B cell (primary cell): ENCODE measurements at places on chromosomes 12 and 14.

DNA sequence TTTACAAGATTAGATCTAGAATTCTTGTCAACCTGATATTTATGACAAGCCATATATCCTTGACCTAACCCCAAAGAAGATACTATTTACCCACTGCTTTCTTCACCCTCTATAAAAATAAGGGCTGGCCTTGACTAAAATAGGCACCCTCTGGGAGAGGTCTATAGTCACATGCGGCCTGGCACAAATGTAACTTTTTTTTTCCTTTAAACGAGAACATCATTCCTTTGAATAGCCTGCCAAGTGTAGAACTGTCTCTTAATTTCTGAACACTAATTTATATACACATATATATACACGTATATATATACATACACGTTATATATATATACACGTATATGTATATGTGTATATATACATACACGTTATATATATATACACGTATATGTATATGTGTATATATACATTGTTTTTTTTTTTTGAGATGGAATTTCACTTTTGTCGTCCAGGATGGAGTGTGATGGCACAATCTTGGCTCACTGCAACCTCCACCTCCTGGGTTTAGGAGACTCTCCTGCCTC lies 18.6 kb downstream of the PPTC7 start:
- DNase-seq, result no peak

- no peak for DNase-seq
Measured at GRCh38 chr12:108016022-108016564, 113.0 kb upstream of the WSCD2 start.

DNA sequence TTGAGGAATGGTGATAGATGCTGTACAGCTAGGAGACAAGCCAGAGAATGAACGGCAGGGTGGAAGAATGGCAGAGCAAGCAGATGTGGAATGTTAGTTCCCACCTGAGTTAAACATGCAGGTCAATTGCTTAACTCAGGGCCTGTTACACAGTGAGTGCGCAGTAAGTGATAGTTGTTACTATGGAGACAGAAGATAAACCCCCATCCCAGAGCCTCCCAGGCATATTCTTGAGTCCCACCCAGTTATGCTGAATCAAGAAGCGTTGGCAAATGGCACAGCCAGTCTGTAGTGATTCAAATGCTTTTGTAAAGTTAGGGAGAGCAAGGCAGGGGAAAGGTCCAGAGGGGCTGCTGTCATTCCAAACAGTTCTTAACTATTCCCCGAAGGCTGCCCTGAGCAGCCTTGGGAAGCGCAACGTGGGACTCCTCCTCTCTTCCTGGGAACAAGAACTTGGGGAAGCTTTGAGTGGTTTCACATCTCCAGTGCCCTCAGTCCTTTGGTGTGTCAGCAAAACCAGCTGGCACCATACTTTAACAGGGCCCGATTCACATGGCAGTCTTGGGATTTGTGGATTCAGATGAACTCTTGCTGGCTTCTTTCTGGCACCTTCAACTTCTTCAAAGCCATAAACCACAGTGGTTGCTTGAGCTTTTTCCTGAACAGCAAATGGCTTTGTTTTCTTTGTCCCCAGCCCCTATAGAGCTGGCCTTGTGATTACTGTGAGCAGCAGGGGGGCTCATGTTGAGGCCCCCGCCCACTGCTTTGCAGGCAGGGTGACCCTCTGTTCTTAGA lies 66.4 kb downstream of the PPM1A start:
- no peak for DNase-seq

- no peak for DNase-seq
Measured at GRCh38 chr14:103071544-103072251, 12.3 kb upstream of the LBHD2 start.

DNA sequence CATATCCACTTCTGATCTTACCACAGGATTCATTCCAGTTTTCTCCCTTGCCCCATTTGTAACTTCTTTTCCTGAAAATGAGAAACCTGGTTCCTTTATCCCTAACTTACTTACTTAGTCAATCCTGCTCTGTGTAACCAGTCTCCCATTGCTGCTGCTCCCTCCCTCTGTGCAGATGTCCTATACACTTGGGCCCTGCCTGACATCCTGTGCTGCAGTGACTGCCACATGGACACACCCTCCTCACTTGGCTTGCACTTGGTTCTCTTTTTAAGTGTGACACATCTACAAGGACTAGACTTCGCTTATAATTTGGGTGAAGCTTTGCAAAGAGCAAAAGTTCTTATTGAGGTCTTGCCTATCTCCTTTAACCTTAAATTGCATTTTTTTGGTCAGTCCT lies 51.4 kb downstream of the FGD4 start:
- DNase-seq, result no peak

DNA sequence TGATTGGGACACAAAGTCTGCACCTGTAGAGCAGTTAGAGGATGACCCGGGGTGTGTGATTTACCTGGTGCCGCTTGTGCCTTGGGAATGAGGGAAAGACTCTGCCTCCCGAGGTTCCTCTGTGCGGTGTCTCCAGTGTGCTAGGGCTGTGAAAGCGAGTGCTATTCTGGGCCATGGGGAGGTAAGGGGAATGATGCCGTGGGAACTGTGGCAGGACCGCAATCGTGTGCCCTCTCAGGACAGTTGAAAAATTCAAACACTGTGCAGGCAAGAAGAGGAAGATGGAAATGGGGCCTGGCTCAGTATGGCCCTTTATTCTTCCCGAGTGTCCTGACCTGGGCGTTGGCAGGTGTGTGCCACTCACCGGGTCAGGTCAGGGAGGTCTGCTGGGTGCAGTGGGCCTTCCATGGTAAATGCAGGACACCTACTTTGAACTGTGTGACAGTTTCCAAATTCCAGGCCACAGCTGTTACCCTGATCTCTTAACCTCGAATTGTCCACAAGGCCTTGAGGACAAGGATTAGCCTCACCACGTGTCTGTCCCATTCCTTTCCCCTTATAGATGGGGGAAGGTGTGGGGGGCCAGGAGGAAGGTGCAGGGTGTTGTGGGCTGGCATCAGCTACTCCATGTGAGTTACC lies 1.4 kb downstream of the SIVA1 start:
- DNase-seq, result no peak

GRCh38 chr14:24271834-24272263 lies 452 bp upstream of the RABGGTA start:
- DNase-seq, result no peak

- no peak for DNase-seq
Measured at GRCh38 chr12:131051155-131051473, 97.4 kb downstream of the ADGRD1 start.

DNA sequence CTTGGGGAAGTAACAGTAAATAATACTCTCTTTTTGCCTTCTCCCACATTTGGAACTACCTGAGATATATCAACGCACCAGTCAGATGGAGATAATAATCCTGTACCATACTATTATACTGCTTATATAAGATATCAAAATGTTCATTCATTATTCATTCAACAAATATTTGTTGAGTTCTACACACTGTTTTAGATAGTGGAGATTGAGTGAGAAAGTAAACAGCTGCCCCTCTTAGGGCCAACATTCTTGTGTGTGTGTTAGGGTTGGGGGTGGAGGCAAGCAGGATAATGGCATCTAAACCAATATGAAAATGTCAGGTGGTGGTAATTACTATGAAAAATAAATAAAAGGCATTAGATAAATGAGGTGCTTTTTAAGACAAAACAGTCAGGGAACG lies 14.0 kb downstream of the MIS18BP1 start:
- no peak for DNase-seq

DNA sequence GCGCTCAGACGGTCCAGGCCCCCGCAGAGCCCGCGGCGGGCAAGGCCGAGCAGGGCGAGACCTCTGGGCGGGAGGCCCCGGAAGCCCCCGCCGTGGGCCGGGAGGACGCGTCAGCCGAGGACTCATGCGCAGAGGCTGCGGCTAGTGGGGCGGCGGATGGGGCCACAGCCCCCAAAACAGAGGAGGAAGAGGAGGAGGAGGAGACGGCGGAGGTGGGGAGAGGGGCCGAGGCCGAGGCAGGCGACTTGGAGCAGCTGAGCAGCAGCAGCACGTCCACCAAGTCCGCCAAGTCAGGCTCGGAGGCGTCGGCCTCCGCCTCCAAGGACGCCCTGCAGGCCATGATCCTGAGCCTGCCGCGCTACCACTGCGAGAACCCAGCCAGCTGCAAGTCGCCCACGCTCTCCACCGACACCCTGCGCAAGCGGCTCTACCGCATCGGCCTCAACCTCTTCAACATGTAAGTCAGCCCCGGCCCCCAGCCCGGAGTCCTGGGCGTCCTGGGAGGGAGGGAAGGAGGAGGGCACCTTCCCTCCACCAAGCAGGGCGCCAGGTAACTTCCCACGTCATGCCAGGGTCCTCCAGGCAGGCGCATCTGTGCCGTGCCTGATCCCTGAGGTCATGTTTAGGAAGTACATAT lies 72.4 kb downstream of the IQSEC3 start:
- DNase-seq, result no peak

GRCh38 chr12:41966001-41966400 lies 178.7 kb downstream of the GXYLT1 start:
- DNase-seq, result no peak

GRCh38 chr14:61549425-61549824 lies 145.9 kb upstream of the HIF1A start:
- DNase-seq, result no peak

- DNase-seq, result no peak
Measured at GRCh38 chr14:45198551-45198950, 54.5 kb downstream of the MIS18BP1 start.

GRCh38 chr14:101004954-101005353 lies 101.4 kb upstream of the RTL1 start:
- DNase-seq, result no peak

GRCh38 chr12:120194226-120194533 lies 335 bp downstream of the GCN1 start:
- no peak for DNase-seq

GRCh38 chr12:13039328-13039956 lies 4.7 kb upstream of the FAM234B start:
- DNase-seq, result peak; percentile 45

GRCh38 chr12:80979816-80980215 lies 42.1 kb upstream of the LIN7A start:
- no peak for DNase-seq

- no peak for DNase-seq
Measured at GRCh38 chr12:31783996-31784645, 55.3 kb upstream of the AMN1 start.

GRCh38 chr14:64501411-64502171 lies 2.0 kb downstream of the ZBTB25 start:
- peak; percentile 21 for DNase-seq

GRCh38 chr14:59292921-59293534 lies 104.6 kb downstream of the DAAM1 start:
- no peak for DNase-seq

DNA sequence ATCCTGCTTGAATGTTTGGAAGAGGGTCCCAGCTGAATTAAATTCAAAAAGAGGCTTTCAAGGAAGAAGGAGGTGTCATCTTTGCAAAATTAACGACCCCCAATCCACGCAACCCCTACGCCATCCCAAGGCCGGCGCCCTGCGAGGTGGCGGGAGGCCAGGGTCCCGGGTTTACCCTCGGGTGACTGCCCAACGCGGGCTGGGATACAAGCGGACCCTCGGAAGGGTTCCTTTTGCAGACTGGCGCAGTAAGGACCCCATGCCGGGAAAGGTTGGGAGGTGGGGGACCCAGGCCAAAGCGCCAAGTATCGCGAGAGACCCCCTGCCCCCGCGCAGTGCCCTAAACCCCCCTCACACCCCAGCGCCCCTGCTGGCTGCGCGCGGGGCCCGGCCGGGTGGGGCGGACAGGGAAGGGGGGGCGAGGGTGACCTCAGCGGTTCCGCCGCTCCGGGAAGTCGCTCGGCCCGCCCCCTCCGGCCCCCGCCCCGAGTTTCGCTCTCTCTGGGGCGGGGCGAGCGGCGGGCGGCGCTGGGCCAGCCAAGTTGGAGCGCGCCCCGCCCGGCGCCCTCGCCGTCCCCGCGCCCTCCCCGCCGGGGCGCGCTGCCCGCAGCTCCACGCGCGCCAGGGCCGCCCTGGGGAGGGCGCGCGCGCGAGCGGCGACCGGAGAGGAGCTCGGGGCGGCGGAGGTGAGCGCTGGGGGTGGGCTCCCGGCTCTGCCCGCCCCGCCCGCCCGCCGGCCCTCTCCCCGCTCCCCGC lies 708 bp upstream of the ZBTB42 start:
- peak; percentile 91 for DNase-seq

DNA sequence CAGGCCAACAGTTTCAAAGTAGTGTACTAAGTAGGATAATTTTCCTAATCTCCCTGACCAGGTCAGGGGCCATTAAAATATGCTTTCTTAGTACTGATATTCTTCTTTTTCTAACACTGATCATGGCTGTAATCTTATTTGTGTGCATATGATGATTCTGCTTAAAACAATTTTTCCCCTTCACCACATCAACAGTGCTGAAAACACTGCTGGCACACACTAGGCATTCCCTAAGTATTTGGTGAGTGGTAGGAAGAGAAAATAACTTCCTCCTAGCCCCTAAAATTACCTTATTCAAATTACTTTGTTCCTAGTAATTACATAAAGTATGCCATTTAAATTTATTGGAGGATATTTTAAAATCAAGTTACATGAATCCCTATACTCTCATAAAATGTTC lies 49.9 kb upstream of the BBS10 start:
- no peak for DNase-seq
